ENCODE measurements at places on chromosomes 4 and X.

GRCh38 chrX:86935988-86936387, 581.6 kb upstream of the KLHL4 start:
- DNase-seq: no peak

- no peak for DNase-seq
Measured at GRCh38 chr4:122122083-122122482, 30.0 kb upstream of the BLTP1 start.

- no peak for DNase-seq
Measured at GRCh38 chr4:1247864-1248244, 1.1 kb downstream of the CTBP1 start.

DNA sequence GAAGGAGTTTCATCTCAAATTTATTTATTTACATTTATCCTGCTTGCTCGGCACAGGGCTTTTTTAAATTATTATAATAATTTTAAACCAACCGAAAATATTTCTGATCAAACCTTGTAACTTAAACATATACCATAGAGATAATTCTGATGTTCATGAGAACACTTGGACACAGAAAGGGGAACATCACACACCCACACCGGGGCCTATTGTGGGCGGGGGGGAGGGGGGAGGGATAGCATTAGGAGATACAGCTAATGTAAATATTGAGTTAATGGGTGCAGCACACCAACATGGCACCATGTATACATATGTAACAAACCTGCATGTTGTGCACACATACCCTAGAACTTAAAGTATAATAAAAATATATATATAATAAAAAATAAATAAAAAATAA, 2.9 kb downstream of the ANXA5 start:
- DNase-seq: no peak

GRCh38 chr4:79977131-79977840, 95.7 kb downstream of the ANTXR2 start:
- no peak for DNase-seq

- no peak for DNase-seq
Measured at GRCh38 chr4:25402521-25402920, 25.5 kb downstream of the ANAPC4 start.

DNA sequence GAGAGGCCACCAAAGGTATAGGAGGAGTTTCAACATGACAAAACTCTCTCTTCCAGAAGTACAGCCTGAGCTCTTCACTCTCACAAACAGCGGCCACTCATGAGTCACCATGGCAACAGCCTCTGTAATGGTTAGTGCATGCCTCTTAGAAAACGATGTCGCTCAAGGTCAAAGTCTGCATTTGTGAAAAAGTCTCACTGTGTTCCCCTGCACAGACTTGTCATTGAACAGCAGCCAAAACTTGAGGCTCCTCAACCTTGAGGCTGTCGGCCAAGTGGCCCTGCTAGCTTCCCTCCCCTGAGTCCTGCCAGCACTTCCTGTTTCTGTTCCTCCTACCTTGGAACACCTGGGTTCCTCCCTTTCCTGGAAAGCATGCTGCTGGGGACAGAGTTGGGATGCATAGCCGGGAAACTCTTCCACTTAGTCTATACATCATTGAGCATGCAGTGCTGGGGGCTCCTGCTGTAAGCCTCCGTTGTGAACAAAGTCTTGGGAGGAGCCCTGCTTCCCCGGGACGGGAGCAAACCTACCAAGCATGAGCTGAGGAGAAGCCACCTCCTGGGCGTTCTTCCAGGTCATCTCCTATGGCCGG, 66.6 kb downstream of the ING2 start:
- DNase-seq: no peak

DNA sequence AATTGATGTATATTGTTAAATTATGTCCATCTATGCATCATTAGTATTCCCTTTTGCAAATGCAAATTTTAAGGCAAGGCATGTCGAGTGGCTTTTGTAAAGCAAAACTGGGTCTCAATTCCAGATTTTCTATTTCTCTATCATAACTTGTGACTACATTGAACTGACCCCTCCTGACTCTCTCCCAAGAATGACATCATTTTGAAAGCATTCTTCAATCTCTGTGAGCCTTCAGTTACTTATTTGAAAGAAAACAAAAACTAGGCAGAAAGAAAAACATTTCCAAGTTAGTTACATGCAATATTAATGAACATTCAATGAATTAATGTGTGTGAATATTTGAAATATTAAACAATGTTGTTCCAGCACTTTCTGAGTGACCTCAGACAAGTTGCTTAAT, 314.3 kb upstream of the CLNK start:
- no peak for DNase-seq

- no peak for DNase-seq
Measured at GRCh38 chr4:36233567-36234266, 10.6 kb downstream of the ARAP2 start.

DNA sequence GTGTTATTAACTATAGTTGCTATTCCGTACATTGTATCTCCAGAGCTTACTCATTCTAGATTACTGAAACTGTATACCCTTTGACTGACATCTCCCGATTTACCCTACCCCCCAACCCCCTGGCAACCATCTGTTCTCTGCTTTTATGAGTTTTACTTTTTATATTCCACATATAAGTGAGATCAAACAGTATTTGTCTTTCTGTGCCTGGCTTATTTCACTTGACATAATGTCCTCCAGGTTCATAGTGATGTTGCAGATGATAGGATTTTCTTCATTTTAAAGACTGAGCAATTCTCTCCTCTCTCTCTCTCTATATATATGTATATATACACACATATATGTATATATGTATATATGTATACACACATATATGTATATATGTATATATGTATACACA, 54.6 kb downstream of the CFAP299 start:
- DNase-seq: no peak

- no peak for DNase-seq
Measured at GRCh38 chr4:75948822-75949444, 8.1 kb upstream of the NAAA start.

DNA sequence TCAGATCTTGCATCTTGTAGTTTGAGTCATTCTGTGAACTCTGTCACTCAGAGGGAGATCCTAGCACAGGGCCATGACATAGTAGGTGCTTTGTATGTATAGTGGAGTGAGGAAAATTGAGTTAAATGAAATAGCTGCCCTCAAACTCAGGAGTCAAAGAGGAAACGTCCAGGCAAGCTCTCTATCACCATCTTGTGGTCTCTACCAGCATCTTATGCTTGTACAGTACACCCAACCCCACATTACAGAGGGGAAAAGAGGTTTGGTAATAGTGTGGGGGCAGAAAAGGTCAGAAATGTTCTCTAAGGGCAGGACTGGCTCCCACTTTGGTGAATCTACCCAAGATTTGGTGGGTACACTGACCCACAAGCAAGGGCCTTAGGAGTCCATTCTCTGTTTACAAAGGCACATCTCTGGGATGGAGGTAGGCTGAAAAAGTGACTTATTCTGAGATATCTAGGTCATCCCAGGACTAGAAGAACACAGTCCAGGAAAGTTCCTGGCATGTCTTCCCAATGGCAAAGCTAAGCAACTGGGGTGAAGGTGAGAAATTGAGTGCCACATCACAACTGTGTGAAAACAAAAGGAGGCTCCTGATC, 131.8 kb downstream of the OR13H1 start:
- no peak for DNase-seq

DNA sequence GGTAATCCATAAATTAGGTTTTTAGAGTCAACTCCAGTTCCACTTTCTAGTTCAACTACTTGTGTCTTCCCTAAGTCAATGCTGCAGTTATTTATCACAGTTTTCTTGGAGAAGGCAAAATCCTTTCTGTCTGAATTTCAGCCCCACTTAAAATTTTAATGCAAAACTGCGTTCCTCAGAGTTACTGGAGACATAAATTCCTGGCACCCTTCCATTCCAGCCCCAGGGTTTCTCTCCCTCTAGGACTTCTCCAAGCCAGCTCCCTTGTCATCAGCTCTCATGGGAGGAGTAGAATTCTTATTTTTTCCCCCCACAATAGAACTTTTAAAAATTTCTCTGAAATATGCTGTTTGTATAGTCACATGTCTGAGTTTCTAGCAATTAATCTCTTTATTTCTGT, 50.6 kb upstream of the PHOX2B start:
- no peak for DNase-seq

DNA sequence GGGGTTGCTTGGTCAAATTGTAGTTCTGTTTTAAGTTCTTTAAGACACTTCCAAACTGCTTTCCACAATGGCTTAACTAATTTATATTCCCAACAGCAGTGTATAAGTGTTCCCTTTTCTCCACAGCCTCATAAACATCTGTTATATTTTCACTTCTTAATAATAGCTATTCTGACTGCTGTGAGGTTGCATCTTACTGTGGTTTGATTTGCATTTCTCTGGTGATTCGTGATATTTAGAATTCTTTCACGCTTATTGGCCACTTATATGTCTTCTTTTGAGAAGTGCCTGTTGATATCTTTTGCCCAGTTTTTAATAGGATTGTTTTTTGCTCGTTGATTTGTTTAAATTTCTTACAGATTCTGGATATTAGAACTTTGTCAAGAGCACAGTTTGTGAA, 278.6 kb upstream of the ITM2A start:
- DNase-seq: no peak

DNA sequence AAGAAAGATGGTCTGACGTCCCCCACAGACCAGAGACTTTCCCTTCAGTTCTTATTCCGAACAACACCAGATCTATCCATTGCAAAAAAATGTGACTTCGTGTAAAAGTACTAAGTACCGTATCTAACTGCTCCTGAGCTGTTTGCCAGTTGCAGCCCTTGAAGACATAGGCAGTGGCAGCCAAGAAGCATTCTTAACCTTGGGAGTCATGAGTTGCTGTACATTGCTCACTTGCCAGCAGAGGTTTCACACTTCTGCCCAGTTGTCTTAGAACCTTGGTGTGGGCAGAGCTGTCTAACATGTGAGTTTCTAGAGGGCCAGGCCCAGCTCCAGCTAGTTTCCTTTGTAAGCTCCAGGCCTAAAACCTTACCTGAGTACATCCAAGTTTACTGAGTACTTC, 10.5 kb upstream of the CHRDL1 start:
- no peak for DNase-seq

DNA sequence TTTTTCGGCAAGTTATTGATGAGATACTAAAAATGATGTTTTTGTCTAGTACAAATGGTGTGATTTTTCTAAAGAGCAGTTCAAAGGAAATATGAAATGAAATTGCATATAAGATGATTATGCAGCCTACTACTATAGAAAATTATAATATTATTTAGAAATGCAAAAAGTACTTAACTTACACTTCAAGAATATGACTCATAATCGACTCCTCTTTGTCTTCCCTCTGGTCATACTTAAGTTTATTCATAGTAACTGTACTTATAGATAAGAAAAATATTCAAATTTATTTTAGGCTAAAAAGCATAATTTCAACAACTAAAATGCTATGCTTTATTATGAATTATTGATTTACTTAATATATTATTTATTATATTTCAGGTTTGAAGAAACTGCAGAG, 33.2 kb downstream of the CEP44 start:
- DNase-seq: no peak

GRCh38 chr4:111678908-111679307, 466.3 kb upstream of the FAM241A start:
- no peak for DNase-seq

GRCh38 chr4:88187766-88188165, 29.3 kb upstream of the ABCG2 start:
- no peak for DNase-seq

GRCh38 chr4:6115746-6116586, 84.4 kb downstream of the JAKMIP1 start:
- no peak for DNase-seq

DNA sequence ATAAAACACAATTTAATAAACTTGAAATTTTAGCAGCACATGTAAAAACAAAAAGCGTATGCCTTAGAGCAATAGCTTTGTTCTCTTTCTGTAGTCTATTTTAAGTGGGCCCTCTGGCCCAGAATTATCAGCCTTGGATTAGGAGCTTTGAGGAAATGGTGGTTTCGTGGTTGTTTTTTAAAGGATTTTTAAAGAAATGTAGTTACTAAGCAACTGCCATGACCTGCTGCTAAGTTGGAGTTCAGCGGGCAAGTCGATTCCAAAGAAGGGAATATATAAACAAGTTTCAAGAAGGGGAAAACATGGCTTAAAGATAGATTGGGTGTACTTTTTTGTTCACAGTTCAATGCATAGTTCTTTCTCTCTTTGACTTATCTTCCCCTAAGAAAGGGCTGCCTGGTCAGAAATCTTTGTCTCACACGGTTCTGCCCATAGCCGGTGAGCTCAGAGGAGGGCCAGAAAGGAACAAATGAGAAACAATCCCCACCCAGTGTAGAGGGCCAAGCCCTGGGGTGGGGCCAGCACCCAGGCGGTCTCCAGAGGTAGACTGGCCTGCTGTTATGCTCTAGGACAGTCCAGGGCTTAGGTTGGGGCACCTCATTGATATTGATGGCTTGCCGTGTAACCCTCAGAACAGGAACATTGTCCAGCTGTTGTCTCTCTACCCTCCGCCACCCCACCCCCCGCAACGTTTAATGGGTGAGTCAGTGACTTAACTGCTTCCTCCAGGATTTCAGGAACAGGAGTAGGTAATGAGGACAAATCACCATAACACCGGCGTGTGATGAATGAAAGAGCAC, 32.5 kb downstream of the DLG3 start:
- DNase-seq: no peak

DNA sequence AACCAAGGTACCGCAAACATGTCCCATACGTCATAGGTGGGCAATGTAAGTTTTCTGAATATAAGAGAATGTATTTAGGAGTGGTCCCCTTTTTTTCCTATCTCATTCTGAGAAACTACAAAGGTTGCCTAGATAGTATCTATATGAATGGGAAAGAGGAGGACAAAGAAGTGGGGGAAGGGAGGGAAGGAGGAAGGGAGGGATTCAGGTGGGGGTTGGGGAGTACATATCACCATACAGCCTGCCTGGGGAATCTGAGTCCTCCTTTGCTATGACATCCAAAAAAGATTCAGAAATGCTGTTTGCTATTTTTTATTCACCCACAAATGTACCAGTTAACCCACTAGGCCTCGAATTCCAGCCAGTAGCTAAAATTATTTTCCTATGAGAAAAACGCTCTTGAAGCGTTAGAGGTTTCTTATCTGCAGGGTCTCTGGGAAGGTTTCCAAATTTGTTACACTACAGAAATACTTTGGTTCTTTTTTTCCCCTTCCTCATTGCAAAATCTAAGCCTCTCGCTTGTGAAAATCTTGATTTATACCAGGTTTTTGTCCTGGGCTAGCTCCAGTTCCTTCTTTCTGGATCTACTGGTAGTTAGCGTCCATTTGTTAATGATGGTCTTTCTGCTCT, 212.9 kb downstream of the NSUN7 start:
- no peak for DNase-seq

GRCh38 chrX:30938295-30938694, 49.2 kb upstream of the TAB3 start:
- no peak for DNase-seq

DNA sequence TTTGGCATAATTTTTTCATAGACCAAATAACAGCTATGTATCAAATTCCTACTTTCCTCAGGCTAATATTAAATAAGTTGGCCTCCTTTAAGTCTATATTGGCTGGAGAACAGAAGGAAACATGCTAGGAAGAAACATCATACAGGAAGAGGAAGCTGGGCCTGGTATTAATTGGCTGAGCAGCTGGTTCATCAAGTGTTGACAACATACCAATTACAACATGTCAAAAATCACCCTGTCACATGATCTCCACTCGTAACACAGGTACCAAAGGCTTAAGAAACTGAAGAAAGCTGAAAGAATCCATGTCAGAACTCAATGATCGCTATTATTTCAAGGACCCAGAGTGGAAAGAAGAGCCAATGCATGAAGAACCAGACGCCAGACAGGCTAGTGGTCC, 10.5 kb downstream of the WDFY3 start:
- no peak for DNase-seq

Data from fibroblast of skin of left quadriceps (primary cell).